Kidney (tissue), 22 donors: ENCODE measurements at places on chromosomes 3 and 15. TPM values are rescaled to one million over a fixed set of nuclear protein-coding genes. Genes with fewer than 3 reads are reported as not detected.

- H3K4me3 ChIP-seq, result no peak overlapping the region
- H3K36me3 ChIP-seq, result no peaks in the 10 kb centered on the region
- no peaks in the 10 kb centered on the region for H3K27me3 ChIP-seq
- H3K4me1 ChIP-seq, result no peaks in the 10 kb centered on the region
Observed at GRCh38 chr3:130430266-130430665, 84.8 kb downstream of the COL6A5 start.

GRCh38 chr15:66724732-66725463 lies 22.9 kb downstream of the SMAD6 start:
- H3K27ac ChIP-seq, result no peak overlapping the region
- no peak for DNase-seq
- peaks cover 20% of the 10 kb centered on the region for H3K4me1 ChIP-seq
- H3K4me3 ChIP-seq, result no peak overlapping the region
- H3K36me3 ChIP-seq, result no peaks in the 10 kb centered on the region

DNA sequence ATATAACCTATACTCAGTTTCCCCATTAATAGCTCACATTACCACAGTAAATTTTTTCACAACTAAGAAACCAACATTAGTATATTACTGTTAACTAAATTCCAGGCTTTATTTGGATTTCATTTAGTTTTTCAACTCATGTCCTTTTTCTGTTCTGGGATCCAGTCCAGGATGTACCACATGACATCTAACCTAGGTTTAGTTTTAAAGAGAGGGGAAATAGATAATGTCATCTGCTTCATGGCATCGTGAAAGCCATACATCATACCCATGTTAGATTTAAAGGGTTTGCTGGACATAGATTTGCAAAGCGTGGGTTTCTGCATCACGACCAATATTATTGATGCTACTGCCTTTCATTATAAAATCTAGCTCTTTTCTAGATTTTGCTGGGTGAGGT lies 33.2 kb upstream of the RPP14 start:
- no peak for DNase-seq
- no peaks in the 10 kb centered on the region for H3K27me3 ChIP-seq
- no peak overlapping the region for H3K27ac ChIP-seq
- no peak overlapping the region for H3K4me3 ChIP-seq

DNA sequence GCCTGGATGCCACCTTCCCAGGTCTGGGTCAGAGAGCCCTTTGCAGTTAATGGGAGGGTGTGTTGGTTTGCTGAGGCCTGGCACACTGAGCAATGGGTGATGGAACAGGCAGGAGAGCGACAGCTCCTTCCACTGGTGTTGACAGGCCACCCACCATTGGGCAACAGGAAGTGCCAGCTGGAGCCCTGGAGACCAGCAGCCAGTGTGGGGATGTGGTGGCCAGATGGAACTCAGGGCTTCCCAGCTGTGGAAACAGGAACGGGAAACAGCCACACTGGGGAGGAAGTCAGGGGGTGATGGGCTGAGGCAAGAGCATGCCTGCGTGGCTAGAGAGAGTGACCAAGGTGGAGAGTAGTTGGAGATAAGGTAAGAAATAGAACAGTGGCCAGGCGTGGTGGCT lies 9.3 kb downstream of the PSTPIP1 start:
- no peak overlapping the region for H3K4me3 ChIP-seq
- H3K36me3 ChIP-seq, result no peaks in the 10 kb centered on the region
- H3K4me1 ChIP-seq, result no peaks in the 10 kb centered on the region
- no peak for DNase-seq
- H3K27ac ChIP-seq, result no peak overlapping the region

- peaks cover 8% of the 10 kb centered on the region for H3K36me3 ChIP-seq
- no peaks in the 10 kb centered on the region for H3K4me1 ChIP-seq
- no peaks in the 10 kb centered on the region for H3K27me3 ChIP-seq
Observed at GRCh38 chr3:126005951-126006350, 37.0 kb downstream of the ROPN1B start.

GRCh38 chr3:40782111-40782721 lies 257.5 kb downstream of the ZNF621 start:
- H3K36me3 ChIP-seq, result no peaks in the 10 kb centered on the region
- no peak for DNase-seq
- no peak overlapping the region for H3K27ac ChIP-seq
- no peak overlapping the region for H3K4me3 ChIP-seq
- H3K4me1 ChIP-seq, result no peaks in the 10 kb centered on the region
- H3K27me3 ChIP-seq, result no peaks in the 10 kb centered on the region

GRCh38 chr15:60831540-60831939 lies 352.6 kb upstream of the ICE2 start:
- no peak overlapping the region for H3K4me3 ChIP-seq
- no peak overlapping the region for H3K27ac ChIP-seq
- H3K36me3 ChIP-seq, result no peaks in the 10 kb centered on the region

DNA sequence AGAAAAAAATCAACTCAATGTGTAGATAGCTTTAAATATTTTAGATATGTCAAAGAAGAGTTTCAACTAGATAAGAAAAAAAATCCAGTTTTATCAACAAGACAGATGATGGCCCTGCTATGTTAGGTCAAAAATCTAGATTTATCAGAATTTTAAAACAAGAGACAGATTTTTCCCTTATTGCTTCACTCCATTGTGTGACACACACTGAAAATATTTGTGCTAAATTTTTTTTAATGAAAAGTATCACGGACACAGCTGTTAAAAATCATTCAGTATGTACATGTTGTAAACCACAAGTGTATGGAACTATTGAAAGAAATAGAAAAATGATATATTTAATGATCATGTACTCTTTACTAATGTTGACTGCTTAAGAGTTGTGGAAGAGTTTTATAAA lies 43.6 kb downstream of the FOXB1 start:
- H3K36me3 ChIP-seq, result no peaks in the 10 kb centered on the region
- H3K27ac ChIP-seq, result no peak overlapping the region
- DNase-seq, result no peak
- H3K4me1 ChIP-seq, result no peaks in the 10 kb centered on the region
- no peak overlapping the region for H3K4me3 ChIP-seq
- H3K27me3 ChIP-seq, result no peaks in the 10 kb centered on the region

DNA sequence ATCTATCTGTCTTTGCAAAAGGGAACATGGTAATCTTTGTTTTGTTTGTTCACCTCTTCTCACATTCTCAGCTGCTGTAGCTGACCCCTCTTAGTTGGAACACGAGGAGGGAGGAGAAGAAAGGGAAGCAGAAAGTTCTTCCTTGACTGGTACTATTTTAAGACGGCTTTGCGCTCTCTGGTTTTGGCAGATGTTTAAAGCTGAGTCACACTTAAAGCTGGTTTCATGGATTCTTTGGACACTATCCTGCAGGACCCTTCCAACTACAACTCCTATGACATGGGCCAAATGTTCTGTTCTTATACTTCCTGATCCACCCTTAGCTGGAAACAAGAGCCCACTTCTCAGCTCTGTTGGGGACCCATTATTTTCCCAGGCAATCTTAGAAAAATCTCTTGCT lies 40.6 kb upstream of the FXR1 start:
- H3K4me1 ChIP-seq, result no peaks in the 10 kb centered on the region
- no peaks in the 10 kb centered on the region for H3K27me3 ChIP-seq
- DNase-seq, result no peak
- no peaks in the 10 kb centered on the region for H3K36me3 ChIP-seq

- no peaks in the 10 kb centered on the region for H3K27me3 ChIP-seq
- H3K4me1 ChIP-seq, result no peaks in the 10 kb centered on the region
- H3K4me3 ChIP-seq, result no peak overlapping the region
- H3K27ac ChIP-seq, result no peak overlapping the region
Observed at GRCh38 chr3:158160958-158161357, 51.1 kb downstream of the RSRC1 start.

- no peak overlapping the region for H3K27ac ChIP-seq
- no peaks in the 10 kb centered on the region for H3K36me3 ChIP-seq
- no peaks in the 10 kb centered on the region for H3K27me3 ChIP-seq
Observed at GRCh38 chr3:89419647-89420241, 312.3 kb downstream of the EPHA3 start.

- no peak overlapping the region for H3K27ac ChIP-seq
- peak; percentile 78 for DNase-seq
- H3K36me3 ChIP-seq, result no peaks in the 10 kb centered on the region
- H3K4me1 ChIP-seq, result no peaks in the 10 kb centered on the region
- H3K27me3 ChIP-seq, result no peaks in the 10 kb centered on the region
Observed at GRCh38 chr15:37133602-37134001, 33.3 kb upstream of the MEIS2 start.

DNA sequence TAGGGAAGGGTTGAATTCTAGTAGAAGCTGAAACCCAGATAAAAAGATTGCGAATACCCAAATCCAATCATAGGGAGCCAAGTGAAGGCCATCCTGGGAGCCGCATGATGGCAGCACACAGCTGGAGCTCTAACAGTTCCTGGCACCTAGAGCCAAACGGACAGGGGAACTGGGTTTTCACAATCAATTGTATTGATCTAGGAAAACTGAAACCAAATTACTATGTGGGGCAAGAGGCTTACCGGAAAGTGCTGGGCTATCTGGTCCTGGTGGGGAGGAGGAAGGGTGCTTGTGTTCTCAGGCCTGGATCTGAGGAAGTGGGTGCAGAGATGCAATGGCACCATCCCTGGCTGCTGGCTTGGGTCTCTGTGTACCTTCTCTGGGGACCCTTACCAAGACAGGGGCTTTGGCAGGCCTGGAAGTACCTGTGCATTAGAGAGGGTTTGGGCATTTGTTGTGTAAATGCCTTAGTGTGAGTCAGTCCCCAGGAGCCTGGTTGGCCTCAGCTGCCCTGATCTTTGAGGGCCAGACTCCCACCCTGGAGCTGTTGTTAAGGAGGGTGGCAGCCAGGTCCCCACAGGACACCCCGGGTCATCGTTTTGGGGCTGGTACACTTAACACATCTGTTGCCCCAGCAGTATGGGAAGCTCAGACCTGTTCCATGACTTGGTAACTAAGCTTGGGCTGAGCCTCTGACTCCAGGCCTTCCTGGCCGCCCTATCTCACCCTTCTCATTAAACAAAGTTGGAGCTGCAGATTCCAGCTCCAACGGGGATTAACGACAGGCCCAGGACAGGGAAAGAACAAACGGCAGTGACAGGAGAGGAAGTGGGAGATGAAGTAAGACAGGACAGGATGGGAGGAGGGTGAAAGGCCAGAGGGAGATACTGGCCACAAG lies 8.9 kb upstream of the FURIN start:
- no peaks in the 10 kb centered on the region for H3K36me3 ChIP-seq
- no peak overlapping the region for H3K4me3 ChIP-seq
- no peaks in the 10 kb centered on the region for H3K4me1 ChIP-seq
- no peak for DNase-seq

DNA sequence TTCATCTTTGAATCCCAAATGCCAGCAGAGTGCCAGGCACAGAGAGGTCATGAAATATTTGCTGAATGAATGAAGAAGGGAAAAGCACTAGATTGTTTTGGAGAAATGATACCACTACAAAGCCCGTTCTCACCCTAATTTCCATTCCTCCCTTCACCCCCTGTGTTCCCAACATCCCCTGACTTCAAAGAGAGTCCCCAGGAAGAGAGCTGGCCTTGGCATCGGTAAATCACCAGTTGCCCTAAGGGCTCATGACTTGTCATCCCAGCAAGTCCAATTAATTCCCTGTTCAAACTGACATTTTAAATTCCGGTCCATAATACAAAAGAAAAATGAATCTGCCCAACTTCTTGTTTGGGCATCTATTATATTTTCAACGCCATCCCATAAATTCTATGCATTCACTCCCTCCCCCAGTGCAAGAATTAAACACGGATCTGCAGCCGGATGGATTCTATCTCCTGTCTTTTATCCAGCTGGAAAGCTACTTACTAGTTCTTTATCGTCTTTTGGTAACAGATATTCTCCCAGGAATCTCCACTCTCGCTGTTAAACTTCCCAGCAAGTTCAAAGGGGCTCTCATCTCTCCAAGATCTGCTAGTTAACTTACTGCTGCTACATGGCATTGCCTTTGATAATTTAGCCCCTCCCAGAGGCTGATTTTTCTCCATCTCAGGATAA lies 63.9 kb upstream of the TSC22D2 start:
- H3K27me3 ChIP-seq, result no peaks in the 10 kb centered on the region
- H3K4me1 ChIP-seq, result no peaks in the 10 kb centered on the region
- DNase-seq, result peak; percentile 84
- no peaks in the 10 kb centered on the region for H3K36me3 ChIP-seq

LPCAT4 gene
- total RNA-seq, result 37.5 TPM

TTLL13 gene
- total RNA-seq, result 0.54 TPM

GABRA5 gene
- total RNA-seq, result not detected

ARHGEF3 gene
- 56.3 TPM for total RNA-seq

HYKK gene
- total RNA-seq, result 5.8 TPM

RAB6B gene
- 17.7 TPM for total RNA-seq

AP4E1 gene
- 9.8 TPM for total RNA-seq
